ENCODE measurements at places on chromosomes 11 and 22. TPM values are rescaled to one million over a fixed set of nuclear protein-coding genes. Genes with fewer than 3 reads are reported as not detected.

GRCh38 chr22:43392385-43392989 is 19.3 kb upstream of the MPPED1 start:
- DNase-seq, result no peak

GRCh38 chr11:122145715-122146274 is 29.8 kb upstream of the BLID start:
- no peak for DNase-seq

Gene CRYBB3
- not detected for polyA plus RNA-seq

DNA sequence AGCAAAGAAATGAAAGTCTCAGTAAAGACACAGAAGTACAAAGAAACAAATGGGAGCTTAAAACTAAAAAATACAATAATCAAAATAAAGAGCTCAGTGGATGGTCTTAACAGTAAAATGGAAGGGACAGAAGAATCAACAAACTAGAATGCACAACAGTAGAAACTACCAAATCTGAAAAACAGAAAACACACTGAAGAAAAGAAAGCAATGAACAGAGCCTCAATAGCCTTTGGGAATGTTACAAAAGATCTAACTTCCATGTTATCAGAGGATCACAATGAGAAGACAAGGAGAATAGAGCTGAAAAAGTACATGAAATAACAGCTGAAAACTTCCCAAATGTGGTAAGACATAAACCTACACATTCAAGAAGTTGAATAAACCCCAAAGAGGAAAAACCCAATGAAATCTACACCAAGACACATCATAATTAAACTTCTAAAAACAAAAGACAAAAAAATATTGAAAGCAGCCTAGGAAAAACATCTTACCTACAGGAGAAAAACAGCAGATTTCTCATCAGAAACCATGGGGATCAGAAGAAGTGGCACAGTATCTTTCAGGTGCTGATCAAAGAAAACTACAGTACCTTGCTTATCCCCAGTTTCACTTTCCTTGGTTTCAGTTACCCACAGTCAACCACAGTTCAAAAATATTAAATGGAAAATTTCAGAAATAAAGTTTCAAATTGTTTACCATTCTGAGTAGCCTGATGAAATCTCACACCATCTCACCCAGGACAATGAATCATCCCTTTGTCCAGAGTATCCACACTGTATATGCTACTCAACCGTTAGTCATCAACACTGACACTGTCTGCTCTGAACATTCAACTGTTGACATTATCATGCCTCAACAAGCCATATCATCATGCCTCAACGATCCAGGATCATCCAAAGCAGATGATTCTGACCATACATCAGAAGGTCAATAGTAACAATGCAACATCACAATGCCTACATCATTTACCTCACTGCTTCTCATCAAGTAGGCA is 22.2 kb downstream of the RRAS2 start:
- DNase-seq, result peak; percentile 92

Gene ELMOD1
- 0.63 TPM for polyA plus RNA-seq

GRCh38 chr22:24102366-24103200 is 78.7 kb upstream of the SUSD2 start:
- DNase-seq, result no peak

GRCh38 chr11:128416976-128417375 is 170.4 kb downstream of the ETS1 start:
- no peak for DNase-seq

DNA sequence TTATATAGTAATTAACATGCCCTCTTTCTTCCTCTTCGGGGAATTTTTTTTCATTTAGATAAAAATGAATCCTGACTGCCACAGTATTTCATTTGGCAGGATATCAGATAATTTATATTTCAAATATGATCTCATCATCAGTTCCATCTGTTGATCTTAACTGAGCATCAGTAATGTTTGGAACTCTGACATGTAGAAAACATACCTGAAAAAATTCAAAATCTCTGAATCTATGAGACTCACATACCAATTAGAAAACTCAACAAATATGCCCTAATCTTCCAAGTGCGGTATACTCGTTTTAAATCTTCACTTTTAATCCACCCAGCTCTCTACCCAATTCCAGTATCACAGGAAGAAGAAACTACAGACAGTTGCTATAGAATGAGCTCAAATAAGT is 161.9 kb downstream of the MSANTD4 start:
- DNase-seq, result no peak

GRCh38 chr11:127136438-127136837 is 135.9 kb upstream of the KIRREL3 start:
- DNase-seq, result no peak

GRCh38 chr22:39917776-39918495 is 17.1 kb downstream of the GRAP2 start:
- no peak for DNase-seq

- no peak for DNase-seq
These were observed 4.0 kb upstream of the MCAM start for GRCh38 chr11:119320776-119321524.

Gene NRXN2
- polyA plus RNA-seq, result not detected

GRCh38 chr11:8477680-8478079 is 116.3 kb downstream of the STK33 start:
- DNase-seq, result no peak

DNA sequence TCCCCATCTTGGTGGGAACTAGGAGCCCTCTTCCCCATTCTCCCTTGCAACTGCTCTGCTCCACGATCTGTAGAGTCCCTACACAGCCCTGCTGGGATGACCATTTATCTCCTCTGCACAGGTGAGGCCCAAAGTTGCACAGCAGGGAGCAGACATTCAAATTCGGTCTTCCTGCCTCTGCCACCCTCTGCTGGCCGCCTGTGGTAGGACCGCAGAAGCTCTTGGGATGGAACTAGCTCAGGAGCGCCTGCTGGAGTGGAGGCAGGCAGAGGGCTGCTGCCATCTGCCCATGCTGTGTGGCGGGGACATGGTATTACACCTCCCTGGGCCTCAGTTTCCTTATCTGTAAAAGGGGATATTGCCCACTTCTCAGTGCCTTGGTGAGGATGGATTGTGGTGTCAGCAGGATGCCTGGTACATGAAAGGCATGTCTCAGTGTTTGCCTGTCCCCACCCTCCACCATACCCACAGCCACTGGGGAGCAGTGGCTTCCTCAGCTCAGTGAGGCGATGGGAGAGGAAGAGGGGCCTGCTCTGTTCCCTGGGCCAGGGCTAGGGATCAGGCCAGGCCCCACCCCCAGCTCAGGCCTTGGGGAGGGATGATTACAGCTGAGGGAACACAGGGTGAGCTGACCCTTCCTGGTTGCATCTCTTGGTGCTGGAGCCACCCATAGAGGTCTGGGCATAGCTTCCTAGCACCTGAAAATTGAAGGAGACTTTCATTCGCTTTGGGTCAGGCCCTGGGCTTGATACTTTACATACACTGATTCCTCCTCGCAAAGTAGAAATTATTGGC is 11.3 kb upstream of the OMP start:
- peak; percentile 26 for DNase-seq

All from keratinocyte (primary cell).